ENCODE measurements at places on chromosomes 1 and 21. TPM values are rescaled to one million over a fixed set of nuclear protein-coding genes. Genes with fewer than 3 reads are reported as not detected.

RCAN1 gene
- 3.9 TPM for total RNA-seq

GBP2 gene
- 233 TPM for total RNA-seq

PEAR1 gene
- 1.3 TPM for total RNA-seq

TNFSF4 gene
- total RNA-seq: 2.9 TPM

AIM2 gene
- total RNA-seq: 6.2 TPM

IRF6 gene
- total RNA-seq: 0.86 TPM

GRCh38 chr21:29808153-29808552 lies 131.6 kb downstream of the GRIK1 start:
- H3K4me3 ChIP-seq: no peak overlapping the region
- no peaks in the 10 kb centered on the region for H3K4me1 ChIP-seq
- H3K27ac ChIP-seq: no peak overlapping the region
- H3K27me3 ChIP-seq: no peaks in the 10 kb centered on the region
- DNase-seq: no peak

DNA sequence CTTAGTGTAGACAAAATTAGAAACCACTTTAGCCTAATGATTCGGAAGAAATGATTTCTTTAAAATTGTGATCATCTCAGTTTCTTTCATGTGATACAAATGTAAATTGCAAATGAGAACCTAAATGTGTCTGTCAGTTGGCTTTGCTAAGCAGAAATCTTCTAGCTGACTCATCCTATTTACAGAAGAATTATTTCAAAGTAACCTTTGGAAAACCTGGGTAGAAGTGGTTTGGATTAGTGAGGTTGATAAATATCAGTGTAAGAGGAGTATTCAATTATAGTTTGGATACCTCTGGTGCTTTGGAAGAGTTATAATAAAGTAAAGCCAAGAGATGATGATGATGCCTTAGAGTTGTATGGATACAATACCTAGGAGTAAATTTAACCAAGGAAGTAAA lies 37.4 kb downstream of the CC2D1B start:
- H3K36me3 ChIP-seq: no peaks in the 10 kb centered on the region
- no peak overlapping the region for H3K4me3 ChIP-seq
- no peaks in the 10 kb centered on the region for H3K27me3 ChIP-seq

DNA sequence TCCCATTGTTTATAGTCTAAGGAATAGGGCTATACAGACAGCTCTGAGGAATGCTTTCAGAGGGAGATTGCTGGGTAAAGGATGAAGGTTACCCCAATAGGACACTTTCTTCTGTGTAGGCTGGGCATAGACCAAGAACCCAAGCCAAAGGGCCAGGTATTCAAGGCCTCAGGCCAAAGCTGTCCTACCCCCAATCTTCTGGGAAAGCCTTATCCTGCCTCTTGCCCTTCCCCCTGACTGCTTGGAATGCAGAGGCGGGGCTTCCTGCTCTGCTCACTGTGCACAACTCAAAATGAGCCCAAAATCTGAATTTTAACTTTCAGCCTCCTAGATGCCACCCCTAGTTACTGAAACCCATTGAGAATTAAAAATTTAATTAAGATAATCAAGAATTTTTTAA lies 2.2 kb downstream of the OR10Z1 start:
- H3K4me3 ChIP-seq: no peak overlapping the region
- H3K36me3 ChIP-seq: no peaks in the 10 kb centered on the region
- DNase-seq: no peak
- no peaks in the 10 kb centered on the region for H3K4me1 ChIP-seq

GRCh38 chr1:167668108-167668507 lies 38.1 kb downstream of the RCSD1 start:
- no peaks in the 10 kb centered on the region for H3K27me3 ChIP-seq
- H3K4me1 ChIP-seq: peaks cover 56% of the 10 kb centered on the region
- no peak for DNase-seq
- no peak overlapping the region for H3K4me3 ChIP-seq
- H3K36me3 ChIP-seq: peaks cover 79% of the 10 kb centered on the region

DNA sequence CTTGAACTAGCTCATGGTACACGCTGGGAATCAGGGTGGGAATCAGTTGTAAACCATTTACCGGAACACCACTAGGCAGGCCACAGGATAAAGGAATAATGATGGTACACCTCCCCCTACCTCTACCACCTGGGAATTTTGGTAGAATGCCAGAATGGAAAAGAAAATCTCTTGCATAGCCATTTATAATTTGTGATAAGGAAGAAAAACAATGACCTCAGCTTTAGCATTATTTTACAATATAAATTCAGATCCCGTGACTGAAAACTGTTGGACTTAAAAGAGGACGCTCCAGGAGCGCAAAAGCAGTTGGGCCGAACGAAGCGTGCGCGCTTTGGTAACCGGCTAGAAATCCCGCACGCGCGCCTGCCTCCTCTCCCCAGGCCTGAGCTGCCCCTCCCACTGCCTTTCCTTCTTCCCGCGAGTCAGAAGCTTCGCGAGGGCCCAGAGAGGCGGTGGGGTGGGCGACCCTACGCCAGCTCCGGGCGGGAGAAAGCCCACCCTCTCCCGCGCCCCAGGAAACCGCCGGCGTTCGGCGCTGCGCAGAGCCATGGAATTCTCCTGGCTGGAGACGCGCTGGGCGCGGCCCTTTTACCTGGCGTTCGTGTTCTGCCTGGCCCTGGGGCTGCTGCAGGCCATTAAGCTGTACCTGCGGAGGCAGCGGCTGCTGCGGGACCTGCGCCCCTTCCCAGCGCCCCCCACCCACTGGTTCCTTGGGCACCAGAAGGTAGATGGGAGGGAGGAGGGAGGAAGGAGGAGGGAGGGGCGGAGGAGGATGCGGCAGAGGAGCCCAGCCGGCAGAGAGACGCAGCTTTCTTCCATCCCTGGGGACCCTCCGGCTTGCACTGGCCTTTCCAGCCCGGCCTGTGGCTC lies at the start of gene CYP4X1:
Gene CYP4X1, plus strand, starts transcription at position 402 of the 873 bp plus-strand sequence. Its CDS starts 149 bp downstream, at position 551.
- H3K36me3 ChIP-seq: no peaks in the 10 kb centered on the region
- H3K27me3 ChIP-seq: peaks cover 10% of the 10 kb centered on the region
- no peak for DNase-seq
- H3K27ac ChIP-seq: no peak within 1 kb of the TSS
- no peaks in the 10 kb centered on the region for H3K4me1 ChIP-seq
